ENCODE measurements at places on chromosomes 5 and 9.

DNA sequence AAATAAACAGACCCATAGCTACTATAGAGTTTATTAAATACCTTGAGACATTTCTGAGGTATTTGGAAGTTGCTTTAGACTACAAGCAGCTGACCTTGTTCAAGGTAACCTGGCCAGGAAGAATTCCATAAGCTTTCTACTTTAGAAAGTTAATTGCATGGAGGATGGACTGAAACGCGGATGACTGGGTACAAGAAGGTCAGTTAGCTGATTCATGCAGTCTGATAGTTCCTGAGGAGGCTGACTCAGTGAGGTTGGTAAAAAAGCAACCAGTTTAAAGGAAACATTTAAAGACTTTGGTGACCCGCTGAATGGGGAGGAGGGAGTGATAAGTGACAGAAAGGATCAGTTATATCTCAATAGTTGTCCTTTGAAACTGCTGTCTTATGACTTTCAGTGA lies 670.1 kb upstream of the CDH9 start:
- DNase-seq, result peak; percentile 24

GRCh38 chr9:21746550-21746949 lies 55.9 kb upstream of the MTAP start:
- no peak for DNase-seq

GRCh38 chr5:138542180-138542955 lies 668 bp downstream of the ETF1 start:
- DNase-seq, result no peak

DNA sequence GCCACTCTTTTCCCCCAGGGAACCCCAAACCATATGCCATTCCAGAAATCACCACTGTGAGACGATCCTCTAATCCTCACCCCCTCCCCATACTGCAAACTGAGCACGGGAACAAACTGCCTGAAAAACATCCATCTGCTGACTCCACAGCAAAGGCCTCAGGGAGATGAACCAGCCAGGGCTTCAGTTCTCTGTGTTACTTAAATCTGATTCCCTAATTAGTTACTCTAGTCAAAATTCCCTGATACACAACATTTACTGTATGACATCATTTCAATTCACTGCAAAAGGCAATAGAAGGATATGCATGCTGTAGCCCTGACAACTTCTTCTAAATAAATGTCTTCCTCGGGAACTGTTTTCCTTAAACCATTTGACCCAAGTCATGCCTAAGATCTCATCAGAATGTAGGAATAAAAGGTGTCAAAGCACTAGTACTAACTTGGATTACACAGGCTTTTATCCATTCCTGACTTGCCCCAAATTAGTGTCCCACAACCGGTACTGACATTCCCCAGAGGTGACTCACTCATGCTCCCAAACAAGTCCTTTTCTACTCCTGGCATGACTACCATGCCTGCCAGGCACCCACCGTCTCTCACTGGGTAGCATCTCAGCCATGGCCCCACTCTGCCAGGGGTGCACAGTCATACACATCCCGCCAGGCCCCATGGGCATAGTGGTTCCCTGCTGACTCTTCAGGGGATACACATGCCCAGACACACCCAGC lies 35.0 kb downstream of the MTX3 start:
- DNase-seq, result peak; percentile 45

- DNase-seq, result no peak
Measured at GRCh38 chr5:76657683-76658311, 34.6 kb upstream of the F2RL2 start.

DNA sequence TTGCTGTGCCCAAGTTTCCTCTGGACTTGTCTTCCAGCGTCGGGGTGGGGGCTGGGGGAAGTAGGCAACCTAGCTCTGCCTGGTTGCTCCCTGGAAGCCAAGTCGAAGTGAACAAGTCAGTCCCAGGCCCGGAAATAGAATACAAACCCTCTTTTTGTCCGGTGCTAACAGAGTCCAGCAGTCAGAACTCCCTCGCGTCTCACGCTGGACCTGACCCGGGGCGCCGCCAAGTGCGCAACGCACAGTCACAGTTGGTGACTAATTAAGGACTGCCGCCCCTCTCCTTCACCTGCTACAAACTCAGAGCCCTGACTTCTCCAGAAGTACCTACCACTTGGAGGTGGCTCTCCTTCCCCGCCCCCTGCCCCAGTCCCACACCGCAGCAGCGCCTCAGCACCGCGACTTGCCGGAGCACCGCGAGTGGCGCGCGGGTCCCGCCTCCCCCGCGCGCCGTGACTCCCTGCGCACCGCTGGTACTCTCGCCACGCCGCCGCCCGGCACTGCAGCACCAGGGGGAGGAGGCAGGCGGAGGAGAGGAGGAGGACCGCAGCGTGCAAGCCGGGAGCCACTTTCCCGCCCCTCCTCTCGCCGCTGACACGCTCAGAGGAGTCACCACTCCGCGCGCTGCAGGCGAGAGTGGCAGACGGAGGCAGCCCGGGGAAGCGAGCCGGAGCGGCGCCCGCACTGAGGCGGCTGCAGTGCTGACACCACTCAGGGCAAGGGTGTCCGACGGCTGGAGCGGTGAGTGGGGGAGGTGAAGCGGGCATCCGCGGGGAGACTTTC lies at the start of gene SV2C:
Gene SV2C (plus strand): TSS at position 612 of the 783 bp plus-strand sequence. CDS start 48,368 bp downstream, outside the sequence.
- DNase-seq, result peak; percentile 4

- DNase-seq, result no peak
Measured at GRCh38 chr9:16282216-16282615, 588.3 kb downstream of the BNC2 start.

DNA sequence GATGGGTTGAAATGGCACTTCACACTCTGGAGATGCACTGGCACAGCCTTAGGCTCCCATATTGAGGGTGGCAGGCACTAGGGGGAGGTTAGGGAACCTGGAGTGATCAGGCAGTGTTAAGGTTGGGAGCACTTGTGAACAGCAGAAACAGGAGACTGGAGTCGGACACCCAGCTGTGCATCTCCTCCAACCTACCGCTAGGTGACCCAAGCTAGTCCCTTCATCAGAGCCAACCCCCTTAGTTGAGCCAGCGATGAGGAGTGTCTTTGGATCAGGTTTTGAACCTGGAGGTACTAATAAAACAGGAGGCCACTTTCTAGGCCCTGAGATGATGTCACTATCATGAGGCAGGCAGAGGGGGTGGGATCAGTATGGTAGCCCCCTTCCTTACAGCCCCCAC lies 1.7 kb downstream of the ACTL7B start:
- no peak for DNase-seq

DNA sequence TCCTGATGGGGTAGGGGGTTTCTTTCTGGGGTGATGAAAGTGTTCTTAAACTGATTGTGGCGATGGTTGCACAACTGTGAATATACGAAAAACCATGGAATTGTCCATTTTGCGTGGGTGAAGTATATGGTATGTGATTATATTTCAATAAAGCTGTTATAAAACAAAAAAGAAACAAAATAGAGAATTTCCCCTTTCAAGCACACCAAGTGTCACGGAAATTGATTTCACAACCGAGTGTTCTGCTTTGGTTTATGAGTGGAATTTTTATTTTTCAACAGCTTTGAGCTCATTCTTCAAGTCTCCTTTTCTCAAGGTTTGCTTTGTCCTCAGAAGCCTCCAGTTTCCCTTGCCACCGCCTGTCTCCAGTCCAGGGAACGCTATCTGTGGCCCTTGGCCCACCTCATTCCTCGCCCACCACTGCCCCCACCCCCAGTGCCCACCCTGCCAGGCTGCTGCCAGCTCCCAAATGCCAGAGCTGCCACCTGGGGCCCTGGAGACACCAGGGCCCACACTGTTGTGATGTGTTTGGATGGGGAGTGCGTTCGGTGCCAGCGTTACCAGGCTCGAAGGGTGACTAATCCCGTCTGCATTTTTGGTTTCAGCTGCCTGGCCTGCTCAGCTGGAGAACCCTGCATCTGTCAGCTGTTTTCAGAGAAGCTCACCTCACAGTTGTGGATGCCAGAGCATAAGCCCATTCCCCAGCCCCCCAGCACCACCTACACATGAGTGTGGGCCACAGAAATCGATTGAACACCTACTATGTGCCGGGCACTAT lies 30.4 kb downstream of the DUSP1 start:
- peak; percentile 82 for DNase-seq

GRCh38 chr5:80715887-80716286 lies 61.1 kb upstream of the DHFR start:
- no peak for DNase-seq

DNA sequence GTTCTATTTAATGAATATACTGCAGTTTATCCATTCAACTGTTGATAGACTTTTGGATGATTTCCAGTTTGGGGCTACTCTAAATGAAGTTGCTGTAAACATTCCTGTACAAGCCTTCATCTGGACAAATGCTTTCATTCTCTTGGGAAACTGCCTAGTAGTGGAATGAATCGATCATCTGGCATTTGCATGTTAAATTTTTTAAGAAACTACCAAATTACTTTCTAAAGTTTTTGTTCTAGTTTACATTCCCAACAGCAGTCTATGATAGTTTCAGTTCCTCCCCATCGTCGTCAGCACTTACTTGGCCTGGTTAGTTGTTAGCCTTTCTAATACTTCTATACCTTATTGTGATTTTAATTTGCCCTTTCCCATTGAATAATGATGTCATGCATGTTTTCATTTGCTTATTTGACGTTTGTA lies 306.3 kb downstream of the FER start:
- no peak for DNase-seq

GRCh38 chr5:16690243-16690852 lies 73.6 kb upstream of the RETREG1 start:
- DNase-seq, result peak; percentile 88

- no peak for DNase-seq
Measured at GRCh38 chr5:103582364-103582763, 19.8 kb upstream of the NUDT12 start.

DNA sequence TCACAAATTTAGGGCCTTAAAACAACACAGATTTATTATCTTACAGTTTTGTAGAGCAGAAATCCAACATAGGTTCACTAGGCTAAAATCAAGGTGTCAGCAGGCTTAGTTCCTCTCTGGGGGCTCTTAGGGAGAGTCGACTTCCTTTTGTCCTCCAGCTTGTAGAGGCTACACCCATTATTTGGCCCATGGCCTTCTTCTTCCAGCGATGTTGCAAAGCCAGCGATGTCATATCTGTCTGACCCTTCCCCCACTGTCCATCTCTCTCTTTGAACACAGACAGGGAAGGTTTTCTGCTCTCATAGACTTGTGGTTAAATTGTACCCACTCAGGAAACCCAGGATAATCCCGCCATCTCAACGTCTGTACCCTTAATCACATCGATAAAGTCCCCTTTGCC lies 60.3 kb upstream of the SHB start:
- DNase-seq, result no peak

- DNase-seq, result no peak
Measured at GRCh38 chr5:22900801-22901310, 47.7 kb upstream of the CDH12 start.

DNA sequence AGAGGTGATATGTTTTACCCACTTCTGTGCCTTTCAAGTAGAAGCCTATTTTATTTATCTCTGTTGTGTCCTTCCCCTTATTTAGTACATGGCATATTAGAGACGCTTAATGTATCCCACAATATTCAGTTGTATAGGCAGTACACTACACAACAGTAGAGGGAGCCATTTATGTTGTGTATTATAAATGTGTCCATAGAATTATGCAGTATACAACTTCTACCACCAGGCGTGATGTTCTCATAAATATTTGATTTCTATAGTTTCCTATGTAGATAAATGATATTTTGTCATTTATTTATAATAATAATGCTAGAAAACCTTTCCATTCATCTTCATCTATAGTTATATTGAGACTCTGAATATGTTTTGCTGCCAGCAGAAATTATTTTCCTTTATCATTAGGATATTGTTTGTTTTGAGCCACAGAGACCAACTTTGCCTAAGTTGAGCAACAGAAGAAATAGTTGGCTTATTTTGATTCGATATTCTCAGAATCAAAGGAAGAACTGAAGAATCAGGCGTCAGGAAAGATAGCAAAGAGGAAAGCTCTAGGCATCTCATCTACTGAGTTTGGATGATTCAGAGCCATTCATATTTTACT lies 81.7 kb downstream of the ADAMTS19 start:
- peak; percentile 0 for DNase-seq

- no peak for DNase-seq
Measured at GRCh38 chr9:115415450-115415849, 297.5 kb upstream of the TNC start.
